ENCODE measurements at places on chromosomes 2 and 18. TPM values are rescaled to one million over a fixed set of nuclear protein-coding genes. Genes with fewer than 3 reads are reported as not detected.

CHRNG gene
- total RNA-seq, result not detected

WNT10A gene
- total RNA-seq, result 2.8 TPM

ACMSD gene
- not detected for total RNA-seq

ZNF892 gene
- 8.7 TPM for total RNA-seq

TMEM178A gene
- total RNA-seq, result not detected

CROCC2 gene
- total RNA-seq, result not detected

IHH gene
- not detected for total RNA-seq

SNORC gene
- total RNA-seq, result 0.65 TPM

DSC3 gene
- 140 TPM for total RNA-seq

UGT1A3 gene
- total RNA-seq, result 0.88 TPM

RAX gene
- not detected for total RNA-seq

UGP2 gene
- total RNA-seq, result 157 TPM

ANKRD53 gene
- total RNA-seq, result 0.24 TPM
